Cortex of kidney (tissue), 1 donor: ENCODE measurements at places on chromosomes 13 and 19.

DNA sequence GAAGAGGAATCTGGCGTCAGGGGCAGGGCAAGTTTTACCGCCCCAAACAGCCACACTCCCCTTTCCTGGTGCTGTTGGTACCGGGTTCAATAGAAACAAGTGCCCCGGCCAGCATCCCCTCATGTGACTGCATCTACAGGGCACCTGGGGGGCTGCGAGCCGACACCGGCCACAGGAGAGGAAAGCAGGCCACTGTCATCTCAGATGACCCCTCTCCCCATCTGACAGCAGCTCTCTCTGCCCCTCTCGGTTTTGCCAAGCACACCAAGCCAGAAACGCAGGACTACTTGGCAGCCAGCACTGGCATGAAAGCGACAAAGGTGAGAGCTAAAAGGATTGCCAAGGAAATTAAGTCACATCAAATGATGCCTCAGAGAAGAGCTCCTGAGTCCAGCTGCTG lies 37.1 kb downstream of the MLLT1 start:
- DNase-seq, result no peak

GRCh38 chr19:10141973-10142372 lies 22.3 kb upstream of the EIF3G start:
- DNase-seq, result no peak

GRCh38 chr13:19952850-19953249 lies 5.7 kb upstream of the ZMYM2 start:
- no peak for DNase-seq

DNA sequence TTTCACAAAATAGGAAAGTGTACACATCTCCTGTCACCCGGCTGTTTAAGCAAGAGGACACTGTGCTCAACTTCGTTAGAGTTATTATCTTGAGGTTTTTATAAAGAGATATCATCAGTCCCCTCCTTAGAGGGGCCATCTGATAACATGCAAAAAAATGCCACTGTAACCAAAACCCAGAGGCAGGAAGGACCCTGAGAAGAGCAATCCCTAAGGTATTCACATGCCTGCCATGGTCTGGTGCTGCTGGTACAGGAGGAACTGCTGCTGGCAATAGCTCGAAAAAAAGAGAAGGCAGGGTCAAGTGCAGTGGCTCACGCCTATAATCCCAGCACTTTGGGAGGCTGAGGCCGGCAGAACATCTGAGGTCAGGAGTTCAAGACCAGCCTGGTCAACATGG lies 12.8 kb upstream of the CEACAM3 start:
- DNase-seq, result no peak

GRCh38 chr13:106599875-106600797 lies 32.2 kb upstream of the ARGLU1 start:
- DNase-seq, result no peak

GRCh38 chr19:32658527-32658926 lies 16.5 kb downstream of the ANKRD27 start:
- no peak for DNase-seq

- no peak for DNase-seq
Measured at GRCh38 chr13:32932376-32932775, 83.8 kb upstream of the KL start.

- DNase-seq, result no peak
Measured at GRCh38 chr13:60164234-60164889, 634 bp upstream of the DIAPH3 start.

DNA sequence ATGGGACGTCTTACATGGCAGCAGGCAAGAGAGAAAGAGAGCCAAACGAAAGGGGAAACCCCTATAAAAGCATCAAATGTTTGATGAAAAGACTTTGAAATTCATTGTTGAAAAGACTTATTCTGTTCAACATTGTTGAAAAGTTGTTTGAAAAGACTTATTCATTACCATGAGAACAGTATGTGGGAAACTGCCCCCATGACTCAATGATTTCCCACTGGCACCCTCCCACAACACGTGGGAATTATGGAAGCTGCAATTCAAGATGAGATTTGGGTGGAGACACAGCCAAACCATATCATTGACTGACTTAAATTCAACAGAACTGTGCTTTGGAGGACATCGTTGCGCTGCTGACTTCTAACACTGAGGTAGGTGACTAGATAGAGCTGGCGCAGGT lies 48.0 kb upstream of the RCBTB2 start:
- DNase-seq, result no peak

DNA sequence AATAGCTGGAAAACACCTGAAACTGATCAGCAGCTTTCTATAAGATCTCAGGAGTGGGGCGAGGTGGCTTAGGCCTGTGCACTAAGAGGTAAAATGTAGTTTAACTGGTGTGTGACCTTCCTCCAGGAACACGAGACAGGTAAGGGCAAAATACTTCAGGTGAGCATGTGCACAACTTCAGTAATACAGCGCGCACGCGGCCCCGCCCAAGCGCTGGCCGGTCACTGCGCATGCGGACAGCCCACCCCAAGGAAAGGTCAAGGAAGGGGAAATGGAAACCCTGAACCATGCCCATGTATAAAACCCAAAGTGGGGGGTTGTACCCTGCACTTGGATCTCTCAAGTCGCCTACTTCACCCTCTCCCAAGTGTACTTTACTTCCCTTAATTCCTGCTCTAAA lies 49.4 kb upstream of the ARHGEF7 start:
- no peak for DNase-seq

DNA sequence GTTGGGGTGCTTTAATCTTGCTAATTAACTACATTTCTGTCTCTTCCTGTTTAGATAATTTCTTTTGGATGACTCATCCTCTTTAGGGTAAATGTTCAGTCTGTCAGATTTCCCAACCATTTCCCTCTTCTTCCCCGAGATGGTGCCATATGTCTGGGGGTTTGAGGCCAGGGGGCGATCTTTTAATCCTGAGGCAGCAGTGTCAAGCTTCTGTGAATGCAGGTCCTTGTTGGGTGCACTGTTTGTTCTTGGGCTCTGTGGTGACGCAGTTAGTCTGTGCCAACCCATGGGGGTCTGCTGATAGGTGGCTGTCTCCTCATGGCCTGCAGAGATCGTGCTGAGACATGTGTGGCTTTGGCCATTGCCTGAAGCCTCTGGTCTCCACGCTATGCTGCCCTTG lies 420.4 kb downstream of the NDFIP2 start:
- no peak for DNase-seq

GRCh38 chr19:38201731-38202130 lies 22.3 kb downstream of the DPF1 start:
- DNase-seq, result no peak

- DNase-seq, result no peak
Measured at GRCh38 chr13:100214886-100215285, 126.0 kb downstream of the PCCA start.

GRCh38 chr19:50003810-50004419 lies 21.3 kb downstream of the VRK3 start:
- DNase-seq, result no peak

- DNase-seq, result no peak
Measured at GRCh38 chr13:103236213-103236612, 170.0 kb upstream of the SLC10A2 start.

- DNase-seq, result no peak
Measured at GRCh38 chr19:18883526-18884304, 12.2 kb downstream of the CERS1 start.

DNA sequence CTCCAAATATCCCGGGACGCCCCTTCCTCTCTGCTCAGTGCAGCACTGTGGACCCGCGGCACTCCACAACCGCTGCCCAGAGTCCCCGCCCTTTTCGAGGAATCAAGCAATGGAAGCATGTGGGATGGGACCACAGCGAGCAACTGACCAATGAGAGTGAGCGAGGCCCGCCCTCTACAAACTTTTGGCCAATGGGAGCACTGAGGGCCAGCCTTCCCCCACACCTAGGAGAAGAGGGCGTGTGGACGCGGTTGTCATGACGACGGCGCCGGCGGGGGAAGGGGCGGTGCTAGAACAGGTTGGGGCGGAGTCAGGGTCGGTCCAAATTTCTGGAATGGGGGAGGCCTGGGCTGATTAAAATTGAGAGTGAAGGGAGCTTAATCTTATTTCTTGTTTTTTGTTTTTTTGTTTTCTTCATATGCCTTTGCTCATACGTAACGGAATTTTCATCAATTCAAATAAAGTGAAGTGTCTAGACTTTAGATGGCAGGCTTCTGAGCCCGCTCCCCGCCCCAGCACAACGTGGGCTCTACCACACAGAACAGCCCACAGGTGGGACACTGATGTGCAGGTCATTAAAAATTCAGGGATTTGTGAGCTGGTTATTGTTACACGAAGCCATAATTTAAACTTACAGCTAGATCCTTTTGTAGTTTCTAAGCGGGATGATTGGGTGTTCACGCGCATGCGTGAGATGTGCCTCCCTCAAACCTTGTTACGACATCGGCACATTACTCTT lies at the start of gene DNAAF3:
DNAAF3 (minus strand) TSS at position 84 of the 739 bp plus-strand sequence. CDS start 200 bp downstream, outside the sequence.
- DNase-seq, result no peak

DNA sequence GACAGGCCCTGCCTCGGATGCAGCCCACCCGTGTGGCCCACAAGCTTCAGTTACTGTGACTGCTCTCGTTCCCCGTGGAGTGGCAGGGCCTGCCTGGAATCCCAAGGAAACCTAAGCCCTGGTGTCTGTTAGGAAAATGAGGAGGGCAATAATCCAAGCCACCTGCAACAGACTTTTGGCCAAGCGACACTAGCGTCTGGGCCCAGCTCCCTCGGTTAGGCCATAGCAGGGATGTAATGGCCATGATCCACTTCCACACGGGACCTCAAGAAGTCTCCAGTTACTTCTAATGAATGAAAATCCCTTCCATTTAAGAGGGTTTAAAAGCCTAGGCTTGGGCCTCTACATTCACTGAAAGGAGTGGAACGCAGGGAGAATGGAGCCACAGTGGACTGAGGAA lies 8.9 kb downstream of the ZC3H4 start:
- DNase-seq, result no peak

DNA sequence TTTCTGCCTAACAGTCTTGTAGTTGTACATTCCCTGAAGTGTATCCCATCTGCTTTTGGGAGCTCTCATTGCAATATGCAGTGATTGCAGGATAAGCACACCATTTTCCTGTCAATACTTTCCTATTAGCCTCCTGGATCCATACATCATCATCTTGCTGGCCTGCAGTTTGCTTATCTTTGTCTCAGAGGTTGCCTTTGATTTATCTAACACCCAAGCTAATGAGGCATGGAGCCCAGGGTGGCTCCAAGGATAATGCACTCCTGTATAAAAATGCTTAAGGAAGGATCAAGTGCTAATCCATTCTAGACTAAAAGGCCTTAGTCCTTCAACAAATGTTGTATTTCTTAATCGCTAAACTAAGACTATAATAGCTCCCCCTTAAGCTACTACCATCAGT lies 161.6 kb upstream of the OBI1 start:
- no peak for DNase-seq

GRCh38 chr19:7833225-7834099 lies 3.4 kb downstream of the EVI5L start:
- DNase-seq, result no peak

DNA sequence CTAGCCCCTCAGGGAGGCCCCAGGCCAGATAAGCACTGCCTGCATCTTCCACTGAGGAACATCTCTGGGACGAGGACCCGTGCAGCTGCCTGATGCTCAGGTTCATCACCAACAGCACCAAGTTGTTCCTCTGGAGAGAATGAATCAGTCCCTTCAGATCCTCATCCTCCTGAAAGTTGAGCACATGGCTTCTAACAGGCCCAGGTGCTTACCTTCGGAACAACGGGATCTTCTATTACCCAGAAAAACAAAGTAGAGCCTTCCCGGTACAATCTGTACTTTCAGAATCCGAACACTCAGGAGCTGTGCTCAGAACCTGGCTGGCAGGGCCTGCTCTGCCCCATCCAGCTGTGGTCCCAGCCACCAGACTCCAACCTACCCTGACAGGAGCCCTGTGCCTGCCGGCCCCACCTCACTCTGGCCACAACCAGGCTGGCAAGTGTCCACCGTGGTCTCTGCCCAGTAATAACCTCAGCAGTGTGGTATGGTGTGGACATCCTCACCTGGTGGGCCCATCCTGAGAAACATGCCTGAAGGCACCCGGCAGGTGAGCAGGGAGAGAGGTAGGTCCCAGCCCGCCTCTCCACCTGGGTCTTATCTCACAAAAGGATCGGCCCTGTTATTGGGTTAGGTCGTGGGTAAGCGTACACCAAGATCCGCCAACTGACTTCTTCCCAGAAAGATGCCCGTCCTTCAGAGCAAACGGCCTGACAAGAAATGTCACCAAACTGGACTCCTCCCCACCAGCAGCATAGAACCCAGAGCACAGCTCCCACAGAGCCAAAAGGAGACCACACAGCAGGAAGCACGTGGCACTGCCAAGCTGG lies 34.1 kb downstream of the ELL start:
- DNase-seq, result no peak

- DNase-seq, result no peak
Measured at GRCh38 chr19:38815059-38816001, 2.6 kb upstream of the LGALS4 start.

- DNase-seq, result no peak
Measured at GRCh38 chr13:102035969-102036368, 365.9 kb downstream of the FGF14 start.

DNA sequence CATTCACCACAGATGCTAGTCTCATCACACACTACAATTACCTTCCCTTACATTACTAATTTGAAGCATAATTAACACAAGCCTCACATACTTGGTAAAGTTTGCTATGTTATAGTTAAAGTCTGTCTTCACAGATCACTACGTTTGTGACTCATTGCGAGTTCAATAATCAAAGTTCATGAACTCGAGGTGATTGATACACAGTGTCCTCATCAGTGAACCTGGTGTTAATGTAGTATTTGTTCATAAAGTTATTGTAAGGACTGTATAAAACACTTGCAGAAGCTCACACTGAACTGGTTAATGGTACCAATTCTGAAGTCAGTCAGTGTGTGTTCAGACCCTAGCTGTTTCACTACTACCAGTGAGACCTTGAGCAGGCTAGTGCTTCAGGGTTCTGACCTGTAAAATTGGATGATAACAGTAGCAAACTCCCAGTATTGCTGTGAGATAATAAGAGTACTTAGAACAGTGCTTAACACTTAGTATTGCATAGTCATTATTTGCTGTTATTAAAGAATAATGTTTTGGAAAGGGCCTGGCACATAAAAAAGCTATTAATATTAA lies 313.3 kb downstream of the LIG4 start:
- DNase-seq, result no peak

- no peak for DNase-seq
Measured at GRCh38 chr19:54191811-54192453, 824 bp downstream of the TSEN34 start.

DNA sequence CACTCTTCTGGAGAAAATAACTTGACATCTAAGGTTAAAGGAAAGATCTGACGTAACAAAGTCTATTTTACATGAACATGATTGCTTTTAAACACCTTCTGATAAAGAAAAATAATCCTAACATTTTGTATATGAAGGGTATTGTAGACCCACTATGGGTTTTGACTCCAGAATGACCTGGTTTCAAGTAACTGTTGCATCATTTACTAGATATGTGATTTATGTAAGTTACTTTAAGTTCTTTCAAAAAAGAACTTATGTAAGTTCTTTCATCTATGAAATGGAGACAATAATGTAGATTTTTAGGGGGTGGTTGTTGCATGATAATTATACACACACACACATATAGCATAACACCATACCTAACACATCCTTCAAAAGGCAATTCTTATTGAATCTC lies 147.6 kb upstream of the MIR17HG start:
- DNase-seq, result no peak

DNA sequence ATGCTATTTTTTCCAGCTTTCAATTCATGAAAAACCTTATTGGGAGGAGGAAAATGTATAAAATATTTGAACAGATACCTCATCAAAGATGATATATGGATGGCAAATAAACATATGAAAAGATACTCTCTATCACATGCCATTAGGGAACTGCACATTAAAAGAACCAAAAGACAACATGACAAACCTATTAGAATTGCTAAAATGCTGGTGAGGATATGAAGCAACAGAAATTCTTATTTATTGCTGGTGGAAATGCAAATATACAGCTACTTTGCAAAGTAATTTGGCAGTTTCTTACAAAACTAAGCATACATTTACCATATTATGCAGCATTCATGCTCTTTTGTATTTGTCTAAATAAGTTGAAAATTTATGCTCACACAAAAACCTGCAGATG lies 1783.9 kb upstream of the PCDH20 start:
- DNase-seq, result no peak
